ENCODE measurements at places on chromosomes 16 and 17. TPM values are rescaled to one million over a fixed set of nuclear protein-coding genes. Genes with fewer than 3 reads are reported as not detected.

DNA sequence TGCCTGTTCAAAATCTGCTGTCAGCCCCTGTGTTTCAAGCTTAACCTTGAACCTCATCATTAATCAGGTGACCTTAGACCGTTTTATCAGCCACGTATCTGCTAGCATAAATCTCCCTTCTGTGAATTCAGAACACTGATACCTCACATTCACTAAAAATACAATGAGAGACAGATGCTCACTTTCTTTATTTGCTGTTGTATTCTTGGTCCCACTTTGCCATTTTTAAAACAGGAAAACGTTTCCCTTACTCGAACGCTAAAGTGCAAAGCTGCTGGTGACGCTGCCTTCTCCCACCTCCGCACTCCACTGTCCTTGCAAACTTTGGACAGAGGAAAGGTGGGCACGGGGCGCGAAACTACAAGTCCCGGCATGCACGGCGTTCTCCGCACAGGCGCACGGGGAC, 220 bp upstream of the ARHGAP44 start:
- no peak for DNase-seq

The WNT9B gene
- 0.84 TPM for total RNA-seq

GRCh38 chr17:16969931-16970906, 1.7 kb downstream of the TNFRSF13B start:
- DNase-seq: no peak

The CRISPLD2 gene
- 1.8 TPM for total RNA-seq

DNA sequence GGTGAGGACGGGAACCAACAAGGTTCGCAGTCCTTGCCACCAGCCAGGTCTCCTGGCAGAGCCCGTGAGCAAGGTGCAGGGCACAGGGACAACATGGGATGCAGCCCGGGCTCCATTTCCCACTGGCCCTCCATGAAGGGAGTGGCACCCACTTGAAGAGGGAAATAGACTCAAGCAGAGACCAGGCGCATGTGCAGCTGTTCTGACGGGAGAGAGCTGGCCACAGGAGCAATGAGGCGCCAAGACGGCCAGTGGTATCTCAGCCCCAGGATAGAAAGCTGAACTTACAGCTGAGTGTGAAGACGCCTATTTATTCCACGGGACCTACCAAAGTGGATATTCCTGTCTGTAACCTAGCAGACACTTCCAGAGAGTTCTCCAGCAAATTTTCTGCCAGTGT, 8.2 kb upstream of the FOXJ1 start:
- DNase-seq: no peak

Measured in astrocyte (in vitro differentiated cells and primary cell).